ENCODE measurements at places on chromosomes 2 and 18.
A peak's percentile ranks its signal among the peaks of the same experiment; 100 is the strongest.

DNA sequence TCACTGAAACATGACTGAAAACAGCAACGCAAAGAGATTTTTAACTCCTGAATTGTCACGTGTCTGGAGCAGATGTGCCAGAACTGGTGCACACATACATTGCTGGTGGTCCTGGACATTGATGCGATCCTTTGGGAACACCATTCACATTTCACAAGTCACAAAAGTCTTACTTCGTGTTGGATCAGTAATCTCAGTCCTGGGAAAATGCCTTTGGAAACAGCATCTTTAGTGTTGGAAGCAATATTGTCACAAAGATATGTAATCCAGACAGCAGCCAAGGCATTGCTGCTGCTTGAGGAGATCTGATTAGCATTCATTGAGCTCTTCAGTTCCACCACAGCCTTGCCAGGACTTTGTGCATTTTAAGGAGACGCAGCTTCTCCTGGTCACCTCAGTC, 126.2 kb upstream of the SH3BP4 start:
- H3K27me3 ChIP-seq, result peaks cover 1% of the 10 kb centered on the region
- H3K27ac ChIP-seq, result no peak overlapping the region
- no peak for DNase-seq

GRCh38 chr2:48865704-48866103, 110.2 kb upstream of the LHCGR start:
- DNase-seq, result no peak
- H3K4me1 ChIP-seq, result no peaks in the 10 kb centered on the region
- H3K27me3 ChIP-seq, result no peaks in the 10 kb centered on the region
- H3K36me3 ChIP-seq, result no peaks in the 10 kb centered on the region
- H3K4me3 ChIP-seq, result no peak overlapping the region

GRCh38 chr2:26461601-26462023, 16.3 kb downstream of the OTOF start:
- DNase-seq, result peak; percentile 47
- no peak overlapping the region for H3K27ac ChIP-seq
- no peak overlapping the region for H3K4me3 ChIP-seq
- H3K4me1 ChIP-seq, result peaks cover 12% of the 10 kb centered on the region

GRCh38 chr2:133504566-133505505, 63.4 kb downstream of the NCKAP5 start:
- peak; percentile 28 for DNase-seq
- H3K27ac ChIP-seq, result no peak overlapping the region
- no peaks in the 10 kb centered on the region for H3K36me3 ChIP-seq
- H3K4me1 ChIP-seq, result no peaks in the 10 kb centered on the region
- no peak overlapping the region for H3K4me3 ChIP-seq

- H3K4me3 ChIP-seq, result no peak overlapping the region
- H3K36me3 ChIP-seq, result no peaks in the 10 kb centered on the region
- peaks cover 3% of the 10 kb centered on the region for H3K27me3 ChIP-seq
- DNase-seq, result no peak
- no peak overlapping the region for H3K27ac ChIP-seq
- H3K4me1 ChIP-seq, result no peaks in the 10 kb centered on the region
Measured at GRCh38 chr2:767440-767839, 90.2 kb upstream of the TMEM18 start.

GRCh38 chr18:12597760-12598159, 60.1 kb downstream of the SPIRE1 start:
- no peak overlapping the region for H3K4me3 ChIP-seq
- no peaks in the 10 kb centered on the region for H3K36me3 ChIP-seq
- H3K4me1 ChIP-seq, result peaks cover 22% of the 10 kb centered on the region
- no peaks in the 10 kb centered on the region for H3K27me3 ChIP-seq

DNA sequence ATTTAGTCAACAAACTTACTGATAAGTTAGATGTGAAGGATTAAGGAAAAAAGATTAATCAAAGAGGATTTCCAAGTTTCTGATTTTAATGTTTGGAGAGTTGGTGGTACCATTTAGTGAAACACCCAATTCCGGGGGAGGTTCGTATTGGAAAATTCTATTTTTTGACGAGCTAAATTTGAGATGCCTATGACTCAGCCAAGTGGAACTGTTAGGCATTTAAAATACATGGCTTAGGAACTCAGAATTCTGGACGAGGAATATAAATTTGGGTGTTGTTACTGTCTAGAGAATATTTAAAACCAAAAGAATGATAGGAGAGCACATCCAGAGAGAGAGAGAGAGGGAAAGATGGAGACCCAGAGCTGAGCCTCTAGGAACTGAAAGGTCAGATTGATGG, 103.6 kb downstream of the TMX3 start:
- no peak overlapping the region for H3K4me3 ChIP-seq
- no peak for DNase-seq
- H3K36me3 ChIP-seq, result no peaks in the 10 kb centered on the region
- H3K27me3 ChIP-seq, result no peaks in the 10 kb centered on the region

GRCh38 chr18:27921904-27922751, 254.8 kb downstream of the CDH2 start:
- no peak overlapping the region for H3K27ac ChIP-seq
- no peaks in the 10 kb centered on the region for H3K4me1 ChIP-seq
- no peaks in the 10 kb centered on the region for H3K27me3 ChIP-seq
- no peak overlapping the region for H3K4me3 ChIP-seq
- no peak for DNase-seq

GRCh38 chr18:11754979-11755378, 65.9 kb downstream of the GNAL start:
- H3K4me3 ChIP-seq, result no peak overlapping the region
- H3K4me1 ChIP-seq, result no peaks in the 10 kb centered on the region
- no peaks in the 10 kb centered on the region for H3K36me3 ChIP-seq
- peaks cover 40% of the 10 kb centered on the region for H3K27me3 ChIP-seq
- no peak overlapping the region for H3K27ac ChIP-seq
- no peak for DNase-seq

- no peaks in the 10 kb centered on the region for H3K27me3 ChIP-seq
- DNase-seq, result no peak
Measured at GRCh38 chr2:7083580-7084509, 166.6 kb downstream of the RNF144A start.

DNA sequence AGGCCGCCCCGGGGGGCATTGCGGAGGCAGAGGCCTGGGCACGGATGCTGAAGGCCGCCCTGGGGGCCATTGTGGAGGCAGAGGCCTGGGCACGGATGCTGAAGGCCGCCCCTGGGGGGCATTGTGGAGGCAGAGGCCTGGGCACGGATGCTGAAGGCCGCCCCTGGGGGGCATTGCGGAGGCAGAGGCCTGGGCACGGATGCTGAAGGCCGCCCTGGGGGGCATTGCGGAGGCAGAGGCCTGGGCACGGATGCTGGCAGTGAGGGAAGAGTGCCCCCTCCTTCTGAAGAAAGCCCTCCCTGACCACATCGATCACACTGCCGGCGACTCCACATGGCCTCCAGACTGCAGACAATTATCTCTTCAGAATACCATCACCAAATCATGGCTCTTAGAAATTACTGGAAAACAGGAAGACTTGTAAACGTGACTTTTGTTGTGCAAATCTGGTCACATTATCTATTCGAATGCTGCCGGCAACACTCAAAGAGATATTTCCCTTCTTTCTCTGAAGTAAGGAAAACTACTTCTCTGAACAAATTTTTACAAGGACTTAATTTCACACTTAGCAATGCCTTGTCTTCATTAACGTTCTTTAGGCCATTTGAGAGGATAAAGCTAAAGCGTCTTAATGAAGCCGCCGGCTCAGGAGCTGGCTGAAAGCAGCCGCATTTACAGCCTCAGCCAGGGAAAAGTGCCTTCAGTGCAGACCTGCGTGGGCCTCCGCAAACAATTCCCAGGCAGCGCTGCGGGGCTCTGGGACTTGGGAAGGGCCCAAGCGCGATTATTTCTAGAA, 18.1 kb upstream of the SNTG2 start:
- DNase-seq, result no peak
- H3K4me1 ChIP-seq, result no peaks in the 10 kb centered on the region
- H3K27me3 ChIP-seq, result no peaks in the 10 kb centered on the region

DNA sequence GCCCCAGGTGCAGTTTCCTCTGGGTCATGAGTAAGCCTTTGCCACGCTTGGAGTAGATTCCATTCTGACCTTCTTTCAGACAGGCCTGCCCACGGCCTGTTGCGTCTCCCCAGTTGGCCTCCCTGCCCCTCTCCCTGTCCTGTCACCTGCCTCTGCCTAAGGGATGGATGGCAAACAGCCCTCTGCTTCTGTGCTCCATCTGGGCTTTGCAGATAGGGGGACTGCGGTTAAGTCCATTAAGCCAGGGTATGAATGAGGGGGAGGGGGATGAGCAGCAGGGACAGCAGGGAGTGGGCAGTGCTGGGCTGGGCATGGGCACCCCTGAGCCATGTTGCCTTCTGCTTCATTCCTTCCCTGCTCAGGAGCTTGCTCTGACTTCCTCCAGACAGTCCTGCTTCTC, 37.6 kb upstream of the B3GNT7 start:
- H3K4me1 ChIP-seq, result no peaks in the 10 kb centered on the region
- DNase-seq, result no peak
- H3K27me3 ChIP-seq, result no peaks in the 10 kb centered on the region

GRCh38 chr2:227163998-227164762, at the start of the genes COL4A3 and COL4A4:
TSS of gene COL4A3 (plus strand) at chr2:227164624. CDS start at chr2:227164727, 103 bp downstream.
TSS of gene COL4A4 (minus strand) at chr2:227164205. CDS start at chr2:227147483, 16,722 bp downstream.
- H3K27me3 ChIP-seq, result no peaks in the 10 kb centered on the region
- H3K27ac ChIP-seq, result peak within 1 kb of the TSS; percentile 97
- peak within 1 kb of the TSS; percentile 94 for H3K4me3 ChIP-seq
- peak; percentile 52 for DNase-seq
- peaks cover 53% of the 10 kb centered on the region for H3K4me1 ChIP-seq

GRCh38 chr2:207142461-207142860, 23.3 kb downstream of the KLF7 start:
- DNase-seq, result no peak
- H3K4me1 ChIP-seq, result peaks cover 38% of the 10 kb centered on the region
- H3K27ac ChIP-seq, result peak overlapping the region; percentile 60
- H3K4me3 ChIP-seq, result no peak overlapping the region

GRCh38 chr2:38260972-38261371, 116.1 kb downstream of the ATL2 start:
- H3K4me1 ChIP-seq, result no peaks in the 10 kb centered on the region
- no peak overlapping the region for H3K27ac ChIP-seq
- H3K4me3 ChIP-seq, result peak overlapping the region; percentile 16
- no peaks in the 10 kb centered on the region for H3K36me3 ChIP-seq
- no peaks in the 10 kb centered on the region for H3K27me3 ChIP-seq

DNA sequence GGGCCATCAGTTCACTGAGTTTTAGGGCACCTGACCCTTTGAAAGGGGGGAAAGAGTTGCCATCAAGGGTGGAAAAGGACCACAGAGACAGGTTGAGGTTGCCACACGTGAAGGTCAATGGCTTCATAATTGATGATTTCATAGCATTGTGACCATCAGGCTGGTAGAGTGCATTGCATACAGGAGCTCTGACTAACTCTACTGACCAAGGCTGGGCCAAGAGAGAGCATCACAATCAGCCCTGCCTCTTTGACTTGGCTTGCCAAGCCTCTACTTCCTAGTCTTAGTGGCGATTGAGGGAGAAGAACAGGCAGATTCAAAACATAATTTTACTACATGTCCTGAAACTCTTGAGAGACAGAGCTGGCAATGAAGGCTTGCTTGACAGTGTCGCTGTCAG, 5.8 kb upstream of the TNP1 start:
- H3K36me3 ChIP-seq, result no peaks in the 10 kb centered on the region
- H3K4me1 ChIP-seq, result no peaks in the 10 kb centered on the region
- no peak overlapping the region for H3K4me3 ChIP-seq
- no peaks in the 10 kb centered on the region for H3K27me3 ChIP-seq

- H3K27me3 ChIP-seq, result no peaks in the 10 kb centered on the region
- no peaks in the 10 kb centered on the region for H3K4me1 ChIP-seq
- DNase-seq, result no peak
Measured at GRCh38 chr2:165905854-165906253, 47.7 kb downstream of the TTC21B start.

- H3K4me1 ChIP-seq, result no peaks in the 10 kb centered on the region
- H3K27ac ChIP-seq, result no peak overlapping the region
- DNase-seq, result no peak
- H3K36me3 ChIP-seq, result no peaks in the 10 kb centered on the region
- H3K27me3 ChIP-seq, result no peaks in the 10 kb centered on the region
Measured at GRCh38 chr2:29054430-29054829, 19.9 kb downstream of the PCARE start.

DNA sequence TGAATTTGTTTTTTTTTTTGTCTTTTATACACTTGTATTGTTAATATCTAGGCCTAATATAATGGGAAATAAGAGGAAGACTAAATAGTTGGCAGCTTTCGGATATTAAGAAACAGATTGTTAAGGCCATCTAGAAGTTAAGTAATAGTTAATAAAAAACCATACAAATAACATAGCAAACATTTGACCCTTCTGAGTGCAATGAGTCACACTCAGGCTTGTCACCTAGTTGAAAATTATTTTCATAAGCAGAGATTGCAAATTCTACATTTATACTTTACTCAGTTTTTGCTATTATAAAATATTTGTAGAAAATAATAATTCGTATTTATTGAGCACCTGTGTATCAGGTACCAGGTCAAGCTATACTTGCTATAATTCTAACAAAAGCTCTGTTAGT, 2.4 kb downstream of the NUP35 start:
- H3K36me3 ChIP-seq, result peaks cover 30% of the 10 kb centered on the region
- no peaks in the 10 kb centered on the region for H3K27me3 ChIP-seq
- no peak overlapping the region for H3K4me3 ChIP-seq
- peaks cover 13% of the 10 kb centered on the region for H3K4me1 ChIP-seq

DNA sequence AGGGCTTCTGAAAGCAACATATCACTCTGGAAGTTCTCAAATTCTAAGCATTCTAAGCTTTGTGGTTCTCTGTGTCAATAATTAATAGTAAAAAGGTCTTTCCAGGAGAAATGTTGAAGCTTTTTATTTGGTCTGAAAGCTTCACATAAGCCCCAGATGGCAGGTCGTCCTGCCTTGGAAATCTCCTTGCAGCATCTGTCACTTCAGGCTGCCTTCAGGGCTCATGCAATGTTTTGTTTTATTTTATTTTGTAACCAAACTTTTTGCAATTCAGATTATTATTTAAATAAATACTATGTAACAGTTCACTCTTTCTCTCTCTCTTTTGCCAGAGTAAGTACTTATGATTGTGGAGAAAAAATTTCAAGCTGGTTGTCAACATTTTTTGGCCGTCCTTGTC, 46.7 kb upstream of the FHOD3 start:
- no peak for DNase-seq
- H3K27ac ChIP-seq, result no peak overlapping the region
- no peaks in the 10 kb centered on the region for H3K27me3 ChIP-seq
- no peaks in the 10 kb centered on the region for H3K4me1 ChIP-seq
- no peak overlapping the region for H3K4me3 ChIP-seq

DNA sequence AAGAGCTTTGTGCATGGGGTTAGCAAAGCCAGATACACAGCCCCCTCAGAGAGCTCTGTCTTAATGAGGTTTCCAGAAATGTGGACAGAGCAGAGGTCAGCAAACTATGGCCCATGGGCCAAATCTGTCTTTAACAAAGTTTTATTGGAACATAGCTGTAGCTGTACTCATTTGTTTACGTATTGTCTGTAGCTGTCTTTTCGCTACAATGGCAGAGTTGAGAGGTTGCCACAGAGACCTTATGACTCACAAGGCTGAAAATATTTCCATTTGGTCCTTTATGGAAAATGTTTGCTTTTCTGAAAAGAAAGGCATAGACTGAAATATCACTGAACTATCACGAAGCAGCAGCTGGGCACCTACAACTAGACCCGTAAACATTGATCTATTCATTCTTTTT, 841.8 kb downstream of the SLC4A3 start:
- no peaks in the 10 kb centered on the region for H3K36me3 ChIP-seq
- DNase-seq, result no peak
- H3K4me3 ChIP-seq, result no peak overlapping the region
- no peaks in the 10 kb centered on the region for H3K27me3 ChIP-seq
- no peaks in the 10 kb centered on the region for H3K4me1 ChIP-seq

Data from psoas muscle (tissue), 8 donors.